ENCODE measurements at places on chromosomes 11 and 22. TPM values are rescaled to one million over a fixed set of nuclear protein-coding genes. Genes with fewer than 3 reads are reported as not detected.

Gene DDI1
- not detected for total RNA-seq

Gene SMTNL1
- not detected for total RNA-seq

Gene OSBP2
- total RNA-seq: 13.2 TPM

DNA sequence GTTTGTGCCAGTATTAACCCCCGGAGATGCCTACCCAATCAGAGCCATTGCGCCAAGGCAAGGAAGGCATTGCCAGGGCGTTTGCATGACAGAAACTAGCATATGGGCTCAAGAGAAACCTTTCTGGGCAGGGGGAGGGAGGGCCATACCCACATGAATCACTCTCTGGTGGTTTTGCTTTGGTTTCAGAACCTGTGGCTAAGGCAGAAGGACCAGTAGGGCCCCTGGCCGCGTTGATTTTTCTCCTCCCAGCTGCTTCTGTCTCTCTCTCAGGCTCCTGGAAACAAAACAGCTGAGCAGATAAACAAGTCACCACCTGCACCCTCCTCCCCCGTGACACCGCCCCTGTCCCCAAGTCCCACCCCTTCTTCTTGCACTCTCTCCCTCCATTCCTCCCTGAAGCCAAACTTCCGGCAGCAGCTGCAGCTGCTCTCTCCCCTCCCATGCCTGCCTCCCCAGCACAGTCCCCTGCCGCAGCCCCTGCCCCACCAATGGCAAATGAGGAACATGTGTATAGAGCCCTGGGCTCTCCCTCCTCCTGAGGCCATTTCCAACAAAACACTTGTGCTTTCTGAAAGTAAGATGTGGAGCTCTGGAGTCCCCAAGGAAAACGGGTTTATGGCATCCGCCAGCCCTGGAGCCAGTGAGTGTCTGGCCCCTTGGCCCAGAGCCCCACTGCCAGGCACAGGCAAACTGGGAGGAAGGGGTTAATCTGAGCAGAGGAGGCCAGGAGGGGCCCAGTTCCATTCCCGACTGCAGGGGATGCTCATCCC, 39.0 kb upstream of the ADA2 start:
- peak; percentile 91 for DNase-seq
- peaks cover 15% of the 10 kb centered on the region for H3K4me1 ChIP-seq
- no peaks in the 10 kb centered on the region for H3K36me3 ChIP-seq
- no peaks in the 10 kb centered on the region for H3K27me3 ChIP-seq

DNA sequence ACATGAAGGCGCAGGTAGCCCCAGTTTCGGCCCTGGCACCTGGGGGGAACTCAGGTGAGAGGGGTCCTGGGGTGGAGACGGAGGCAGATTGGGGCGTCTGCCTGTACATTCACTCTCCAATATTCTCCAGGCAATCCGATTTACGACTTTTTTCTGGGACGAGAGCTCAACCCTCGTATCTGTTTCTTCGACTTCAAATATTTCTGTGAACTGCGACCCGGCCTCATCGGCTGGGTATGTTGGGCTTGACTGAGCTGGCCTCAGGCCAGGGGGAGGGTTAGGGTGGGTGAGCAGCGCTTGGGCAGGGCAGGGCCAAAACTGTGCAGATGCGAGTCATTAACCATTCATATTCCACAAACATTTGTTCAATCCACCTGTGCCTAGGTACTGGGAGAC, 1.7 kb downstream of the TM7SF2 start:
- DNase-seq: no peak
- peak overlapping the region; percentile 87 for H3K4me3 ChIP-seq
- no peaks in the 10 kb centered on the region for H3K27me3 ChIP-seq
- H3K36me3 ChIP-seq: peaks cover 33% of the 10 kb centered on the region
- peaks cover 8% of the 10 kb centered on the region for H3K4me1 ChIP-seq
- H3K27ac ChIP-seq: no peak overlapping the region

GRCh38 chr11:44130751-44131150, 35.3 kb downstream of the EXT2 start:
- DNase-seq: no peak
- peaks cover 5% of the 10 kb centered on the region for H3K4me1 ChIP-seq
- H3K36me3 ChIP-seq: peaks cover 34% of the 10 kb centered on the region
- H3K27me3 ChIP-seq: no peaks in the 10 kb centered on the region

GRCh38 chr11:113006896-113007445, 45.8 kb downstream of the NCAM1 start:
- no peak overlapping the region for H3K4me3 ChIP-seq
- H3K27ac ChIP-seq: no peak overlapping the region
- DNase-seq: no peak
- no peaks in the 10 kb centered on the region for H3K36me3 ChIP-seq

Gene SERGEF
- 26.7 TPM for total RNA-seq

DNA sequence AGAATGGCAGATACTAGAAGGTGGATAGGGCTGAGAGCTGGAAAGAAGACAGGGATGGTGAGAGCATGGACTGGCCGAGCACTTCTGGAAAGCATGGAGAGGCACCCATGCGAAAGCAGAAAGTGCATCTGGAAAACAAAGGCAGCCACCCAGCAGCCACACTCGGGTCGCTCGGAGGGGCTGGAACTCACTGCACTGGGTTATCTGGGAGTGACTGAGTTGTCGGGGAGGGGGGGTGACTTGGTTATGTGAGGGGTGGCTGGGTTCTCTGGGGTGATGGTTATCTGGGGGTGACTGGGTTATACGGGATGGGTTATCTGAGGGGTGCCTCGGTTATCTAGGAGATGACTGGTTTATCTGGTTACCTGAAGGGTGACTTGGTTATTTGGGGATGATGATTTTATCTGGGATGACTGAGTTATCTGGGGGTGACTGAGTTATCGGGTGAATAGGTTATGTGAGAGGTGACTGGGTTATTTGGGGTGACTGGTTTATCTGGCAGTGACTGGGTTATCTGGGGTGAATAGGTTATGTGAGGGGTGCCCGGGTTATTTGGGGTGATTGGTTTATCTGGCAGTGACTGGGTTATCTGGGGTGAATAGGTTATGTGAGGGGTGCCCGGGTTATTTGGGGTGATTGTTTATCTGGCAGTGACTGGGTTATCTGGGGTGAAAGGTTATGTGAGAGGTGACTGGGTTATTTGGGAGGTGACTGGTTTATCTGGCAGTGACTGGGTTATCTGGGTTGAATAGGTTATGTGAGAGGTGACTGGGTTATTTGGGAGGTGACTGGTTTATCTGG, 2.6 kb upstream of the PANX2 start:
- H3K4me3 ChIP-seq: no peak overlapping the region
- no peak overlapping the region for H3K27ac ChIP-seq
- no peaks in the 10 kb centered on the region for H3K4me1 ChIP-seq
- DNase-seq: no peak
- H3K27me3 ChIP-seq: peaks cover 25% of the 10 kb centered on the region
- H3K36me3 ChIP-seq: no peaks in the 10 kb centered on the region

Gene BACE1-AS
- 13.9 TPM for total RNA-seq

Gene CLDN5
- 0.20 TPM for total RNA-seq

- no peaks in the 10 kb centered on the region for H3K4me1 ChIP-seq
- no peak overlapping the region for H3K27ac ChIP-seq
- H3K27me3 ChIP-seq: no peaks in the 10 kb centered on the region
- no peak overlapping the region for H3K4me3 ChIP-seq
These were observed 5.8 kb downstream of the SLC22A9 start for GRCh38 chr11:63375434-63375833.

DNA sequence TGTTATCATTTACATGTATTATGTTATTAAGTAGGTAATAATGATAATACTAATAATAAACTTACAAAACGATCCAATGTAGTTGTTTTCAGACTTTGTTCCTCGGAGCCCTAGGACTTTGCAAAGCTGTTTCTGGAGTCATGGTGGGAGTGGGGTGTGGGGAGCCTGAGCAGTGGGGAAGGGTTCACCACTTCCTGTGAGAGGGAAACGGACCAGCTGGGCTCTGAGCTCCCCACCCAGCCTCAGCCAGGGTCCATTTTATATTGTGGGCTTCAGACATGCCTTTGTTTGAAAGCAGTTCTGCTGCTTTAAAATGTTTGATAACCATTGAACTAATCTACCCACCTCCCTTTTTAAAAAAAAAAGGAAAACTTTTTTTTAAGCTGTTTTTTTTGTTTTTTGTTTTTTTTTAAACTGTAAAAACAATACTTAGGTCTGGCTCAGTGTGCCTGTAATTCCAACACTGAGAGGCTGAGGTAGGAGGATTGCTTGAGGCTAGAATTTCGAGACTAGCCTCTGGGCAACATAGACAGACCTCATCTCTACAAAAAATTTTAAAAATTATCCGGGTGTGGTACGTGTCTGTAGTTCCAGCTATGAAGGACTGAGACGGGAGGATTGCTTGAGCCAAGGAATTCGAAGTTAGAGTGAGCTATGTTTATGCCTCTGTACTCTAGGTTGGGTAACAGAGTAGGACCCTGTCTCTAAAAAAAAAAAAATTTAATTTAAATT, 7.0 kb downstream of the SERPING1 start:
- H3K4me1 ChIP-seq: peaks cover 2% of the 10 kb centered on the region
- H3K27ac ChIP-seq: no peak overlapping the region
- H3K27me3 ChIP-seq: no peaks in the 10 kb centered on the region
- peaks cover 3% of the 10 kb centered on the region for H3K36me3 ChIP-seq
- no peak for DNase-seq

- no peaks in the 10 kb centered on the region for H3K4me1 ChIP-seq
- peaks cover 37% of the 10 kb centered on the region for H3K27me3 ChIP-seq
- H3K36me3 ChIP-seq: no peaks in the 10 kb centered on the region
- no peak within 1 kb of the TSS for H3K27ac ChIP-seq
- DNase-seq: no peak
- H3K4me3 ChIP-seq: peak within 1 kb of the TSS; percentile 70
These were observed at the start of gene LRRC55 for GRCh38 chr11:57181678-57182305. TSS of gene LRRC55 (plus strand) at chr11:57181953. CDS start at chr11:57182023, 70 bp downstream.

Gene P2RX6
- 1.9 TPM for total RNA-seq

Gene TSPAN18
- 28.7 TPM for total RNA-seq

Gene OR4C46
- total RNA-seq: not detected

- no peak overlapping the region for H3K4me3 ChIP-seq
- no peak for DNase-seq
- H3K27ac ChIP-seq: no peak overlapping the region
- H3K4me1 ChIP-seq: no peaks in the 10 kb centered on the region
- no peaks in the 10 kb centered on the region for H3K27me3 ChIP-seq
- no peaks in the 10 kb centered on the region for H3K36me3 ChIP-seq
These were observed 146.5 kb downstream of the MYO18B start for GRCh38 chr22:25888399-25889054.
